ENCODE measurements at places on chromosomes 12 and 14.

GRCh38 chr12:60191676-60192359, 596.0 kb downstream of the SLC16A7 start:
- DNase-seq, result no peak

GRCh38 chr14:23209651-23210423, 26.4 kb upstream of the SLC7A8 start:
- no peak for DNase-seq

- no peak for DNase-seq
Observed at GRCh38 chr14:39398382-39398781, 33.9 kb downstream of the FBXO33 start.

- DNase-seq, result no peak
Observed at GRCh38 chr12:76943008-76943407, 64.2 kb upstream of the CSRP2 start.

DNA sequence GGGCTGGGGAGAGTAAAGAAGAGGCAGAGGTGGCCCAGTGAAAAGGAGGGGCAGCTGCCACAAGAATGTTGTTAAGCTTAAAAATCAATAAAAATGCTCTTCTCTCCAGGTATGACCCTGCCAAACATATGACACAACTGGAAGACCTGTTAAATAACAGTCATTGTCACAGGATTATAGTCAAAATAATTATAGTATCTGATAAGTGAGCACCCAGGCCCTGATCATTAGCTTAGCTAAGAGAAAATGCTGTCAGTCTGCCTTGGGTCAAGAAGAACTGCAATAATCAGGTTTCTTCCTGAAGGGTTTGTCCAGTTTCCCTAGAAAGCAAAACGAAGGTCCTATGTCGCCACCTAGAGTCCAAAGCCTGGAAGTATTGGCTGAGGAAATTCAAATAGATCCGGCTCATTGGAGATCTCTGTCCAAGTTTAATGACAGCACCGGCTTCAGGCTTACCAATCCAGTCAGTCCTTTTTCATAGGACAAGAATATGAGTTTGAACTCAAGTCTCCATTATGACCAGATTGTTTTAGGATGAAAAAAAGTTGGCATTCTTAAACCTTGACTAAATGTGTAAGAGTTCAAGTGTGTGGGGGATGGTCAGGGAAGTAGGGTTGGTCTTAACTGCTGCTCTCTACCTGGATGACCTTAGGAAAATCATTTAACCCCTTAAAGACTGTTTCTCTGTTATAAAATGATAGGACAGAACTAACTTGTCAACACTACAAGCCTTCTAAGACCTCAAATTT, 22.5 kb upstream of the NKX2-8 start:
- no peak for DNase-seq

- no peak for DNase-seq
Observed at GRCh38 chr14:55547650-55548315, 32.2 kb upstream of the KTN1 start.

GRCh38 chr12:27814851-27815591, 35.0 kb upstream of the MANSC4 start:
- DNase-seq, result no peak

- DNase-seq, result no peak
Observed at GRCh38 chr12:10801741-10802140, 686 bp downstream of the TAS2R7 start.

- no peak for DNase-seq
Observed at GRCh38 chr14:101457936-101458740, 103.2 kb upstream of the DIO3 start.

GRCh38 chr14:64008016-64008415, 155.2 kb downstream of the SYNE2 start:
- DNase-seq, result no peak
